ENCODE measurements at places on chromosomes 3 and 15.
A peak's percentile ranks its signal among the peaks of the same experiment; 100 is the strongest.

GRCh38 chr3:127286571-127287140 lies 1.2 kb downstream of the PRR20G start:
- peak; percentile 64 for DNase-seq

DNA sequence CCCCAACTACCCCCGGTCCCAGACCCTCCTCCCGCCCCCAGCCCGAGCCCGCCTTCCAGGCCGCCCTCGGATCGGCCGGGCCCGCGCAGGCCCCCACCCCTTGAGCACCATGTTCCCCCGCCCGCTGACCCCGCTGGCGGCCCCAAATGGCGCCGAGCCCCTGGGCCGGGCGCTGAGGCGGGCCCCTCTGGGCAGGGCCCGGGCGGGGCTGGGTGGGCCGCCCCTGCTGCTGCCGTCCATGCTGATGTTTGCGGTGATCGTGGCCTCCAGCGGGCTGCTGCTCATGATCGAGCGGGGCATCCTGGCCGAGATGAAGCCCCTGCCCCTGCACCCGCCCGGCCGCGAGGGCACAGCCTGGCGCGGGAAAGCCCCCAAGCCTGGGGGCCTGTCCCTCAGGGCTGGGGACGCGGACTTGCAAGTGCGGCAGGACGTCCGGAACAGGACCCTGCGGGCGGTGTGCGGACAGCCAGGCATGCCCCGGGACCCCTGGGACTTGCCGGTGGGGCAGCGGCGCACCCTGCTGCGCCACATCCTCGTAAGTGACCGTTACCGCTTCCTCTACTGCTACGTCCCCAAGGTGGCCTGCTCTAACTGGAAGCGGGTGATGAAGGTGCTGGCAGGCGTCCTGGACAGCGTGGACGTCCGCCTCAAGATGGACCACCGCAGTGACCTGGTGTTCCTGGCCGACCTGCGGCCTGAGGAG lies 472 bp downstream of the CHST14 start:
- DNase-seq = no peak

DNA sequence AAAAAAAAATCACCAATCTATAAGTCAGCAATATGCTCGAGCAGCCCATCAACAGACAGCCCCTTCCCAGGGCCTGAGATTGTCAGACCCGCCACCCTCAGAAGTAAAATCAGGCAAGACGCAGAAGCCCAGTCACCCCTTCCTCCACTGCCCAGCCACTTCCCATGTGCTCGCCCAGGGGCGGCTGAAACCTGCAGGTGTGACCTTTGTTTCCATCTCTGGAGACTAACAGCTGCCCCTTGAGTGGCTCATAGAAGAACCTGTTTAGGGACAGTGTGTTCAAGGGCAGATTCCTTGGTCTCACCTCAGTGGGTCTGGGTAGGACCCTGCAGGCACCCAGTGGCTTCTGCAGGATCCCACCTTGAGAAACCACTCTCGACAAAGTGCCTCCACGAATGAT lies 105.6 kb downstream of the MYLK start:
- no peak for DNase-seq

GRCh38 chr3:172038798-172039435 lies 461 bp upstream of the FNDC3B start:
- DNase-seq = no peak

GRCh38 chr3:194277104-194277785 lies 73.9 kb downstream of the CPN2 start:
- DNase-seq = no peak

DNA sequence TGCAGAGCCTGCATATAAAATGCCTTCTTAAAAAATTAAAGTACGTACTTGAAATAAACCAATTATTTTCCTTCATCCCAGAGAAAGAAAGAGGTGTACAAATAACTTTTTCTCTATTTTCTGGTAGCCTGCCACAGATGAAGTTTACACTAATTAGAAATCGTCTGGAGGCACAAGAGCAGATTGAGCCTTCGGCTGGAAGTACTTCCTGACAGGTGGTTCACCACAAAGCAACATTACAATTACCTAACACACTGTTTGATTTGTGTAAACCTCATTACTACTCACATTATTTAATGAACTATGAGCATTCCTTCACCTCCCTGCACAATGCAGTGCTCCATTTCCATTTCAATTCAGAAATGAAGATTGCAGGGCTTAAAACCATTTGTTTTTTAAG lies 856.1 kb downstream of the SI start:
- no peak for DNase-seq

GRCh38 chr3:59600631-59601030 lies 550.8 kb upstream of the CFAP20DC start:
- DNase-seq = no peak

DNA sequence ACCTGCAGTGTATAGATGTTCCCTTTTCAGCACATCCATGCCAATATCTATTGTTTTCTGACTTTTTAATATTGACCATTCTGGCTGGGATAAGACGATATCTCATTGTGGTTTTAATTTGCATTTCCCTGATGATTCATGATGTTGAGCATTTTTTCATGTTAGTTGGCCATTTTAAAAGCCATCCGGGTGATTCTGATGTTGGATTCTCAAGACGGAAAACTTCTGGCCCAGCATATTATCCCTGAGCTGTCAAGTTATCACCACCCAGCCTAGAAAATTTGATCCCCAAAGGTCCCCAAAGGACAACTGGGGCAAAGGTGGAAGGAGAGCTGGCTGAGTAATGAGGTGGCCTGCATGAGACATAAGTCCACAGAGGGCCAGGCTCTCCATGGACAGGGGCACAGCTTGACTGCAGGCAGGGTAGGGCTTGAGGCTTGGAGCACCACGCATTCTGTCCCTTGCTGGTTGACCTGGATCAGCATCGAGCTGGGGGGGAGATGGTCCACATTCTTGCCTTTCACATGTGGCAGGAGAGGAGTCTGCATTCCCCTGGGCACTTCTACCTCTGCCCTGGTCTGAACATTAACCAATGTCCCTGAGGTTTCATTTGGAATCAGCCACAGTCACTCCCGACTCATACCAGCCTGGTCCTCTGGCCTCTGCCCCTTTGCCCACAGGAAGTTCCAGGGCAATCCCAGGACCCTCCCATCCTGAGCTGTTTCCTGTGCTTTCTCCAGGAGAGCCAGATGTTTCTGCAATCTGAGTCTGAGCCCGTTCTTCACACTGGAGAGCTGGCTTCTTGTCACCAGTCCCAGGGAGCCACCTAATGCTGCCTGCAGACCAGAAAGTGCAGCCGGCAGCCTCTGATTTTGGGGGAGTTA lies 69.2 kb downstream of the ISG20 start:
- DNase-seq = peak; percentile 41

DNA sequence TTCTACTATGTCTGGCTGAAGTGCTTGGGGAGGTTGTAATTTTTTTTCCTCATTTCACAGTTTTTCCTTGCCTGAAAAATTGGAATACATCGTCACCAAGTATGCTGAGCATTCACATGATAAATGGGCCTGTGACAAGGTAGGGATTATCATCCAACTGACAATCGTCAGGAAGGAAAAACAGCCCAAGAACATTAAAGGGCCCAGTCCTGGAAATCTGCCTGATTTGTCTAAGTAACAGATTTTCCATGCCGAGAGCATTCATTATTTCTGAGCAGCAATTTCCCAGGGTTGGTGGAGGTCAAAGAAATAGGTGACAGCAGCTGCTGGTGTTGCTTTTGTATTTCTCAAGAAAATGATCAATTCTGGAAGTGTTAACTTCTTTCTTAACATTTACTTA lies 226.0 kb upstream of the CHRM5 start:
- DNase-seq = no peak

- no peak for DNase-seq
Observed at GRCh38 chr3:50157827-50158529, 2.9 kb downstream of the SEMA3F start.

DNA sequence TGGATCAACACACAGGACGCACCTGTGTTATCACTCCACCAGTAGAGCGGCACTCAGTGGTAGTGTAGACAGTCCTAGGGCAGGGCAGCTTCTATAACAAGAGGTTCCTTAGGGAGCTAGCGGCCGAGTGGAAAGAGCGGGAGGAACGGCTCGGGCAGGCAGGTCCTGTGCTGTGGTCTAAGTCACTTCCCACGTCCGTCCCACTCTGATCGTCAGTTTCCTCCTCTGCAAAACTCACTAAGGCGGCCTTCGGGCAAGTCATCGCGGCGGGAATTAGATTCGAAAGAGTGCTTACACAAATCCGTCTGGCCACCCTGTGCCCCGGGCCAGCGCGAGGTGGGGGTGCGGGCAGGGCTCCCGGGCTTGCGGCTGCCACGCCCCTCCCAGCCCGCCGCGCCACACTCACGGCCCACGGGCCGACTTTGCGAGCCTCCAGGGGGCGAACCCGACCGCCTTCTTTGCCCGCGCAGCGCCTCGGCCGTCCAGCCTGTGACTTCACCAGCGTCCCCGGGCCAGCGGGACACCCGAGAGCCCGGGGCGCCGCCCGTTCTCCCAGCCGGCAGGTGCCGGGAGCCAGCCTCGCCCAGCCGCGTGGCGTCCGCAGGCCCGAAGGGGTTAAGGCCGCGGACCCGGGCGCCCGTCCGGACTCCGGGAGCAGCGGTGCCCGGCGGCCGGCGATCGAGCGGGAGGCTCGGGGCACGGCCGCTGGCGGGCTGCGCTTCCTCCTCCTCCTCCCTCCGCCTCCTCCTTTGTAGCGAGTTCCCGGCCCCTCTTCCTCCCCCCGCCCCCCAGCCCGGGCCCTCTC lies 416 bp upstream of the CORO2B start:
- DNase-seq = peak; percentile 22

- DNase-seq = no peak
Observed at GRCh38 chr3:16770021-16770420, 114.7 kb upstream of the PLCL2 start.

- peak; percentile 37 for DNase-seq
Observed at GRCh38 chr15:65576664-65577063, 34.3 kb downstream of the INTS14 start.

GRCh38 chr15:31438601-31439265 lies 112.1 kb downstream of the KLF13 start:
- no peak for DNase-seq

- no peak for DNase-seq
Observed at GRCh38 chr3:169710619-169711018, 47.1 kb upstream of the MECOM start.

DNA sequence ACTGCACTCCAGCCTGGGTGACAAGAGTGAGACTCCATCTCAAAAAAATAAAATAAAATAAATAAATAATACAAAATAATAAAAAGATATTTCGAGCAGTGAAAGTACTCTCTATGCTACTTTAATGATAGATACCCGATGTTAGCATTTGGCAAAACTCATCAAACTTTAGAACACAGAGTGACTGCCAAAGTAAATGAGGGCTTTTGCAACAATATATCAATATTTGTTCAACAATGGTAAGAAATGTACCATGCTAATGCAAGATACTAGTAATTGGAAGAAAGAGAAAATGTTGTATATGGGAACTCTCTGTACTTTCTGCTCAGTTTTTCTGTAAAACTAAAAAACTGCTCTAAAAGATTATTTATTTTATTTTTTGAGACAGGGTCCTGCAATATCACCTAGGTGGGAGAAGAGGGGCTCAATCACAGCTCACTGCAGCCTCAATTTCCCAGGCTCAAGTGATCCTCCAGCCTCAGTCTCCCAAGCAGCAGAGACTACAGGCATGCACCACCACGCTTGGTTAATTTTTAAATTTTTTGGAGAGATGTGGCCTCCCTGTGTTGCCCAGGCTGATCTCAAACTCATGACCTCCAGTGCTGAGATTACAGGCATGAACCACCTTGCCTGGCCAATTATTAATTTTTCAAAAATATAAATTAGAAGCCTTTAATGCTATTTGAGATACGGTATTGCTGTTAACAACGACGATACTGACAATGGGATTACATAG lies 650.5 kb upstream of the NR2F2 start:
- no peak for DNase-seq

GRCh38 chr3:64148955-64149653 lies 76.2 kb downstream of the PRICKLE2 start:
- DNase-seq = no peak

GRCh38 chr15:63502843-63503738 lies 1.3 kb upstream of the USP3 start:
- DNase-seq = peak; percentile 97

GRCh38 chr3:110066206-110066605 lies 728.9 kb upstream of the DPPA4 start:
- no peak for DNase-seq

DNA sequence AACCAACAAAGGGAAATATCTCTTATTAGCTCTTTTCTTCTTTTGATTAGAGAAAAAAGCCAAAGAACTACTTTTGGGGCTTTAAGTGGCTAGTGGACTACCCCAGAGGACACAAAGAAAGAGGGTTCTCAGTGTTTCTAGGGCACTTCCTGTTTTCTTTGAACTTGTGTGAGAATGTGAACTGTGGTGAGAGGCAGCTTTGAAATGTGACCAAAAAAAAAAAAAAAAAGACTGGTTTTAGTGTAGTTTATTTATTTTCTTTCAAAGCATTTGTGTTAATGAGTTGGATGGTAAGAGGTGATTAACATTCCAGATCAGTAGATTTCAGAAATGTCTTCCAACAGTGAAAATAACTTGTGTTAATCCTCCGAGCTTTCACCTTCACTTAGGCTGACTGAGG lies 32.4 kb downstream of the SELENOT start:
- no peak for DNase-seq

DNA sequence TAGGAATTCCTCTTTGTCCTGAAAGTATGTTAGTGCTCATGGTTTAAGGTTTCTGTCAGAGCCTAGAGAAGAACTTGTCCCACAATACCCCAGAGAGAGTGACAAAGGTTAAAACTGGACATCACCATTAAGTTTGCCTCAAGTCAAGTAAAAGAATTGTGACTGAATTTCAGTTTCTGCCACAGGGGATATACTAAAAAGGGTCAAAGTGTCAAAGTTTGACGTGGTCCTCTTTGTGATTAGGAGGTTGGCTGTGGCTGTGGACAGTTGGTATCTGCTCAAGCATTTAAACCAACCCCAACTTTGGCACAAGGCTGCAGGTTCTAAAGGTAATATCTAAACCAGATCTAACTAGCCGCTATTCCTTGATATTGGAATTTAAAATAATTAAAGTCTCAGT lies 26.1 kb downstream of the FMN1 start:
- DNase-seq = no peak

GRCh38 chr3:62332835-62333244 lies 40.5 kb downstream of the FEZF2 start:
- DNase-seq = no peak

DNA sequence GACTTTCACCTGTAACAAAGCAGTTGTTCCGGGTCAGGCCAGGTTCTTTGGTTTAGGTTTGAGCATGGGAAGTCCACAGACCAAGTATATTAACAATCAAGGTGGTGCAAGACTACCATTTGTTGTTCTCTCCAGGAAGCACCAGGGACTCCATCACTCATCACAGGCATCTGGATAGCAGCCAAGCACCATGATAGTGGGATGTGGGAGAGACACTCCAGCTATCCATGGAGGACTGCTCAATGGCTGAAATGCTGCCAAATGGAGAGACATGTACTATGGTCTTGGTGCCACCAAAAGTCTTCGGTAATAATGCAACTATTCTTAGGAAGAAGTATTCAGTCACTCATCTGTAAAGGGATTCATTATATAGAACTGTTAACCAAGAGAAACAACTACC lies 143.0 kb downstream of the TNIK start:
- peak; percentile 72 for DNase-seq

Data from RCC 7860 (cell line).